Aorta (tissue), 5 donors: ENCODE measurements at places on chromosomes 5 and 9. TPM values are rescaled to one million over a fixed set of nuclear protein-coding genes. Genes with fewer than 3 reads are reported as not detected.

DNA sequence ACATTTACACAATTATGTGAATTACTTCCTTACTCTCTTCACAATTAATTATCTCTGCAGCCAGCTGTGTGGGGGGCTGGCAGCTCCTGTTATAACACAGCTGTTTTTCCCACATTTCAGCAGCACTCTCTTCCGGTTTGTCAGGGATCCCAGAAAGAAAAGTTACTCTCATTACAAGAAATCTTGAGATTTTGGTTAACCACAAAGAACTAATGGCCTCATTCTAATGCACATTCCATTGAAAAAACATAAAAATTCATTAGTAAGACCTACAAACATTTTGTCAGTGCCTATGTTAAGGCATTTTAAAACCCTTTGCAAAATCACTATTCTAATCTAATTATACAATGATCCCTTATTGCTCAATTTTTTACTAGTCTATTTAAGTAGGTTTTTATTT, 64.1 kb downstream of the PDE4D start:
- DNase-seq: no peak

- no peak for DNase-seq
Measured at GRCh38 chr9:81564632-81565031, 124.7 kb downstream of the TLE1 start.

DNA sequence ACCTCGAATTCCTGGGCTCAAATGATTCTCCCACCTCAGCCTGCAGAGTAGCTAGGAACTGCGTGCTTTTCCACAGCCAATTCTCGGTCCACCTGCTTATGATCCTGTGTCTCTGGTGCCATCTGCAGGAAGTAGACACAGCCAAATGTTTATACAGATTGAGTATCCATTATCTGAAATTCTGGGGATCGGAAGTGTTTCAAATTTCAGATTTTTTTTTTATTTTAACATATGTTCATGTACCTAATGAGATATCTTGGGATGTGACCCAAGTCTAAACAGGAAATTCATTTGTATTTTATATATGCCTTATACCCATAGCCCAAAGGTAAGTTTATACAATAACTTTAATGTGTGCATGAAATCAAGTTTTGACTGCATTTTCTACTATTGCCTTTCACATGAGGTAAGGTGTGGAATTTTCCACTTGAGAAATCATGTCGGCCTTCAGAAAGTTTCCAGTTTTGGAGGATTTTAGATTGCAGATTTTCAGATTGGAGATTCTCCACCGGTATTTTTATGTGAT, 89.5 kb downstream of the ESM1 start:
- no peak for DNase-seq

TLN1 gene
- polyA plus RNA-seq: 382 TPM

DNA sequence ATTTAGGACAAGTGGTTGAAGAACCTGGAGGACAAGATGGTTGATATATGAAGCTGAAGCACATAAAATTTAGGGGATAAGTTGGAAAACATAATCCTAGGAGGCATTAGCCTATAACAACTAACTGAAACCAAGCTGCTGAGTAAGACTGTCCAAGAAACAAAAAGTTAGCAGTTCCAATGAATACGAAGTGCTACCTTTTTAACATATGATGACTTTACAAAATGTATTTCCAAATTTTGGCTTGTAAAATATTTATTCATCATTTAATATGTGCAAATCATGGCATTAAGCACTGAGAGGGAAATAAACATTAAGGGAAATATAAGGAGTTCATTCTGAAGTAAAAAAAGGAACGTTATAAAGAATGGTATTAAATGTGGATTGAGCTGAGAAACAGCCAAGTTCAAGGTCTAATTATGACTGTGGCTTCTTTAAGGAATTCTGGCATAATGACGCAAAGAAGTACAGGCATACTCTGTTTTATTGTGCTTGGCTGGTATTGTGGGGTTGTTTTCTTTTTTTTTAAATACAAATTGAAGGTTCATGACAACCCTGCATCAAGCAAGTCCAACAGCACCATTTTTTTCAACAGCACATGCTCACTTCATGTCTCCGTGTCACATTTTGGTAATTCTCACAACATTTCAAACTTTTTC, 7.7 kb downstream of the RAPGEF6 start:
- no peak for DNase-seq

DNA sequence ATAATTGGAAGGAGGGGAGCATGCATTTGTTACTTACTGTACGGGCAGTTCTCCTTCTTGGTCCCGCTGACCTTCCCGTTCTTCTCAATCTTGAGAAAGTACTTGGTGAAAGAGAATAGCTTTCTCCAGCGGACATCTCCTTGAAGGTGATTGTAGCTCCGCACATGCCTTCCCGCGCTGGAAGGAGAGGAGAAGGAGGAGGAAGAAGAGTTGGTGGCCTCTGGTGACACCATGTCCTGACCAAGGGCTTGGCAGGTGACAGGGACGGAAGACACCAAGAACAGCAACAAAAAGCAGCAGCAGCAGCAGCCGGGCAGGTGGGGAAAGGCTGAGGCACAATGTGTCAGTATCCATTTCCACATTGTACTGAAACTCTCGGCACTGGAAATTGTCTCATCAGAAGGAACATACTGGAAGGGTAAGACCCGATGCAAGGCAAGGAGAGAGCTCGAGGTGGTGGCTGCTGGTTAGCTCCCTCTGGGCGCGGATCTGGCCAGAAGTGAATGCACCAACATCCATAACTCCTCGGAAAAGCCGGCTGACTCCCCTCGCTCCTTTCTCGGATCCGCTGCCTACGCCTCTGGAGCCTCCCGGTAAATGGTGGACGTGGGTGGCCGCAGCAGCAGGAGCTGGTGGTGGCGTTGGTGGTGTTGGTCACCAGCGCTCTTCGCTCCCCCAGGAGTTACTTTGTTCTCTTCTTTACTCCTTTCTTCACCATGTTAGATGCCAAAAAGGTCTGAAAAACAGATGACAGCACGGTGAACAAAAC, 715 bp downstream of the FGF10 start:
- DNase-seq: peak; percentile 42

DNA sequence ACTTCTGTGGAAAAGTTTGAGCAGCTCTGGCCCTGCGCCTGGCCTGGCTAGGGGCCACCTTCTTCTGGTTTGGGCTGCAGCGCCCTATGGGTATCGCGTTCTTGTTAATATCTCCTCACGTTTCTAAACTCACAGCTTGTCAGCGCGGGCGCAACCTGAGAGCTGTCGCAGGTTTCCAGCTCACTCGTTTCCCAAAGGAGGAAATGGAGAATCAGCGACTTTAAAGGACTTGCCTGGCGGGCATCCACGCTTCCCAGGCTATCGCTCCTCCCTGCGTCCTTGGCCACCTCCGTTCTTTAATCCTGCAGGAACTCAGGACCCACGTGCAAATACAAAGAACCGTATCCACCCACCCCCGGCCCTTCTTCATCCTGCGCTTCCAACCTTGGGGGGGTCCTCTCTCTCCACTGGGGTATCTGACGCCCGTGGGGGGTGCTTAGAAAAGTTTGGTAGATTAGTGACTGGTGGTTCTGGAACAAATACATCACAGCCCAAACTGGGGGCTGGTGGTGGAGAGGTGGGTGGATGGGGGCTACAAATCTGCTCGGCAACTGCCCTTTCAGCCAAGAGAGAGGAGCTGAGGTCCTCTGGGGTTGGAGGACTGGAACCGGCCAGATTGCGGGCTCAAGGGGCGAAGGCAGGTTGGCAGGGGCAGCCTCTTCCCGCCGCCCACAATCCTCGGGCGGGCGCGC, 578 bp upstream of the PSAT1 start:
- no peak for DNase-seq

DNA sequence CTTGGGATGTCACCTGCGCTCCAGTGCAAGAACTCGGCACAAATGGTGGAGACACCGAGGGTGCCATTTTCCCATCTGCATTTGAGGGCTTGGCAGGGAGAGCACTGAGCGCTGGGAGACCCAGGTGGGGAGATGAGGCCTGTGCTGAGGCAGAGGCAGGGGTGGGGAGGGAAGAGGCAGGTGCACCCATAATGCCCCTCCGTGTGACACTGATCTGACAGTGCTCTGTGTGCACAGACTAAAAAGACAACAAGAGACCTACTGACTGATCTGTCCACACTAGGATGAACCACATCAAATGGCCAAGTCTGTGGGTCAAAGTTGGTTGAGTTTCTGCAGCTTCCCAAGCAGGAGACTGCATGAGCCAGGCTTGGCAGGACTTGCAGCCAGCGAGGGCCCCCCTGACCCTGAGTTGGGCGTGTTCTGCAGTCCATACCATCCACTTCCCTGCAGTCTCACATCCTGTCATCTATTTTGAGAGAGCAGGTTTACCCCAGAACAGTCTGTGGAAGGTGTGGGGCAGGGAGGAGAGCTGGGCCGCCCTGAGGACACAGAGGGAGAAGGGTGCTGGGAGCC, 41.9 kb downstream of the NEK6 start:
- no peak for DNase-seq

- no peak for DNase-seq
Measured at GRCh38 chr5:33537240-33537639, 96.5 kb downstream of the TARS1 start.

GRCh38 chr5:64384765-64385164, 121.0 kb upstream of the RGS7BP start:
- DNase-seq: no peak

DNA sequence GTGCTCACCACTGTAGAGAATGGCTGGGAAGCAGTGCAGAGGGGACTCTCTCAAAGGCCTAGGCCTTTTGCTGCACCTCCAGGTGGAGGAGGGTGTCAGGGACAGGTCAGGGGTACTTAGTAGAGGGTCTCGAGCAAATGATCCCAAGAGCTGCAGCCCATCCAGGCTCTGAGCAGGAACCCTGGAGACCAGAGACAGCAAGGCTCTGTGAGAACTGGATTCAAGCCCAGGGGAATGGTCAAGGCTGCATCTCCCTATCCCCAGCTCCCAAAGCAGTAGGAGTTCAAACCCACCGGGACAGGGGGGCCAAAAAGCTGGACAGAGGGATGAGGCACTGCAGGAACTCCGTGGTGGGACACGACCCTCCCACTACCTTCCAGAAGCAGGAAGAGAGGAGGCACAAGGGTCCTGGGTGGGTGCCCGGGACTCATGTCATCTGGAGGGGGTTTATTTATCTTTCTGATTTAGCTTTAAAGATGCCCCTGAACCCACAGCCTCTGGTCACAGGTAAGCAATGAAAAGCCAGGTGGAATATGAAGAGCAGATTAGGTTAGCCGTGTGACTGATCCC, 124.8 kb downstream of the MVB12B start:
- no peak for DNase-seq

DNA sequence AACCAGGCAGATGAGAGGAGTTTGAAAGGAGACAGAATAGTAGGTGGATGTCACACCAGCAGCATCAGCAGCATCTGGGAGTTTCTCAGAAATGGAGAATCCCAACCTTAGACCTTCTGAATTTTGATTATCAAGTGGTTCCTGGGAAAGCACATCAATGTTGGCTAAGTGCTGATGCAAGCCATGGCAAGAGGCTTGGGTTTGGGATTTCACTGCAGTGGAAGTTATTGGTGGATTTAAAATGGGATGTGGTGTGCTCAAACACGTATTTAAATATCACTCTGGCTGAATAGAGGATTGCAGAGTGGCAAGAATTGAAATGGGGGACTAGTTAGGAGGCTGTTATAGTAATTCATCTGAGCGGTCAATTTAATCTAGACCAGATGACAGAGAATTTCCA, 387.8 kb upstream of the WWC1 start:
- no peak for DNase-seq

FAXDC2 gene
- polyA plus RNA-seq: 14.0 TPM

PCDHGB6 gene
- 0.38 TPM for polyA plus RNA-seq

- DNase-seq: no peak
Measured at GRCh38 chr9:36486329-36486932, 86.3 kb upstream of the MELK start.

GRCh38 chr9:76571288-76571687, 112.3 kb downstream of the GCNT1 start:
- DNase-seq: no peak

IQGAP2 gene
- polyA plus RNA-seq: 40.2 TPM

DNA sequence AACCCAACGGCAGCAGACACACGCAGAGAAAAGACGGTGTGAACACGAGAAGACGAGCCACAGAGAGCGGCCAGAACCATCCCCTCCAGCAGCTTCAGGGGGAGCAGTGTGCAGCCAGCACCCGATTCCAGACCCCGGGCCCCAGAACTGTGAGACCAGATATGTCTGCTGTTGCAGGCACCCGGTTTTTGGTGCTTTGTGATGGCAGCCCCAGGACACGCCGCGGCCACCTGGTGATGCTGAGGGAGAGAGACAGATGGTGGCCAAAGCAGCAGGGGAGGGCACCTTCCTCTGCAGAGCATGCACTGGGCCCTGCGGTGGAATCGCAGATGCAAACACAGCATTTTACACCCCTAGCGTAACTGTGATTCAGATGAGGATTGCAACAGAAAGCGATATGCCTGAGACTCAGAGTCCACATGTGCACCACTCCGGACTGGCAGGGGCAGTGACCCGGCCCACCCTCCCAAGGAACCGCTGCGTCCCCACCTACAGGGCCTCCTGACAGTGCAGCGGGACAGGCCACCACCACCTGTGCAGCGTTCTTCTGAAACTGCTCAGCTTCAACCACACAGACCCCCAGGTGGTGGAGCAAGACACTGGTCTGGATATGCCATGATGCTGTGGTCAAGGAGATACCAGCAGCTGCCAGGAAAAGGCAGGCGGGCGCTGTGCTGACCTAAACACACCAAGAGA, 24.0 kb downstream of the ZDHHC11B start:
- peak; percentile 44 for DNase-seq

GRCh38 chr9:124934290-124934689, 6.6 kb downstream of the GOLGA1 start:
- no peak for DNase-seq

DNA sequence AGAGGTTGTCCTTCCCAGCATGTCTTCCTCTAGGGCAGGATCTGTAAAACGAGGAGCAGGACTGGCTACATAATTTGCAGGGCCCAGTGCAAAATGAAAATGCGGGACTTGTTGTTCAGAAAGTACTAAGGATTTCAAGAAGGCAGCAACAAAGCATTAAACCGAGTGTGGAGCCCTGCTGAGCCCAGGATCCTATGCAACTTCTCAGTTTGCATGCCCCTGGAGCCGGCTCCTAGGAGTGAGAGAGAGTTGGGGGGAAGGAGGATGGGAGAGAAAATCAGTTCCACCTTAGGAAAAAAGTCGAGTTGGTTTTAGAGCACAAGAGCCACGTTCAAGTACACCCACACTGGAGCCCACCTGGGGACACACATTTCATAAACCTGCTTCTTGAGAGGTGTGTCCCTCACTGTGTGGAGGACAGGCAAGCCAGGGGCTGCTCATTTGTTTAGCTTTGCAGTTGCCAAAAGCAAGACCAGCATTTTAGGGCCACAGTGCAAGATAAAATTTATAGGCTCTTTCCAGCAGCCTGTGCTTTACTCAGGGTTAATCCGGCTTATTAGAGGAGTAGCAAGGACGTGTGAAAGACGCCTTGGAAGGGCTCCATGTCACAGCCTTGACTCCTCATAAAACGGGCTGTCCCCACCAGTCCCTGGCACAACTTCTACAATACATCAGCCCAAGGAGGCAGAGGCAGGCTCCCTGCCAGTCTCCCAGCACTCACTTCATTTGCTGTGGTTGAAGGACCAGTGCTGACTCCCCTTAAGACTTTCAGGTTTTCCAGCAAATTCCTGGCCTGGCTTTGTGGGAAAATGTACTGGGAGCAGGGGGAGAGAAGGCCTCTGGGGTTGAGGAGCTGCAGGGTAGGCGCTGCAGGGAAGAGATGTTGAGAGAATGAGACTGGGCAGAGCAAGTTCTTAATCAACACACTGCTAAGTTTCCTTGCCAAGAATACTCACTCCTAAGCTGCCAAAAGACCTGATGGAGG, 159.7 kb upstream of the SEMA6A start:
- DNase-seq: no peak

GRCh38 chr9:77016121-77016525, 3.3 kb upstream of the FOXB2 start:
- no peak for DNase-seq

SLCO4C1 gene
- 0.13 TPM for polyA plus RNA-seq

GRCh38 chr9:91391818-91392217, 30.1 kb upstream of the AUH start:
- DNase-seq: no peak

- DNase-seq: no peak
Measured at GRCh38 chr9:97525451-97525850, 24.0 kb downstream of the TMOD1 start.
